ENCODE measurements at places on chromosomes 1 and 21. TPM values are rescaled to one million over a fixed set of nuclear protein-coding genes. Genes with fewer than 3 reads are reported as not detected.

The CCT8 gene
- total RNA-seq = 387 TPM

DNA sequence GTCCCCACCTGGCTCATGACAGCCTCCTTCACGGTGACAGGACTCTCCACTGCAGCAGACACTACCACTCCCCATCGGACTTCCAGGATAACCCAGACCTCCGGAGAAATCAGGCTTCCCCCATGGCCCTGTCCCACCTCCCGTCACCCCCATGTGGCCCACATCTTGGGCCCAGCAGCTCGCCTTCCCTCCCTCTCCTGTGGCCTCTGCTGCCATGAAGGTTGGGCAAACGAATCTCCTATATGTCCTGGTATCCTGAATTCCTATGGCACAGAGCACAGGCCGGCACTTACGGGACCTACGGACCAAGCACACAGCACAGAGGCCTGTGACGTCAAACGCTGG, 82.0 kb downstream of the NPHP4 start:
- no peak for DNase-seq
- H3K27me3 ChIP-seq = no peaks in the 10 kb centered on the region
- H3K4me3 ChIP-seq = no peak overlapping the region
- no peaks in the 10 kb centered on the region for H3K4me1 ChIP-seq

The CAPN8 gene
- total RNA-seq = not detected

The RCC2 gene
- total RNA-seq = 203 TPM

The RAB42 gene
- total RNA-seq = 0.34 TPM

- DNase-seq = no peak
- no peak overlapping the region for H3K27ac ChIP-seq
- peaks cover 6% of the 10 kb centered on the region for H3K27me3 ChIP-seq
- H3K4me1 ChIP-seq = no peaks in the 10 kb centered on the region
- H3K4me3 ChIP-seq = no peak overlapping the region
Measured at GRCh38 chr1:61450454-61450853, 274.5 kb downstream of the TM2D1 start.

The HMGCS2 gene
- not detected for total RNA-seq

All from activated T-helper 2 cell treated with anti-CD3 and anti-CD28 coated beads, Interferon-gamma antibody, Interleukin-2, Interleukin-4, amounts not matched to agents 10 μg/mL and 5 μg/mL and 100 μg/mL, durations not matched to agents 14 hours and 24 hours and 36 hours (primary cell).